Activated T-cell treated with anti-CD3 and anti-CD28 coated beads for 1 hour (primary cell): ENCODE measurements at places on chromosomes 1 and 21.

GRCh38 chr1:227607336-227607898, 44.1 kb downstream of the ZNF678 start:
- DNase-seq = no peak

DNA sequence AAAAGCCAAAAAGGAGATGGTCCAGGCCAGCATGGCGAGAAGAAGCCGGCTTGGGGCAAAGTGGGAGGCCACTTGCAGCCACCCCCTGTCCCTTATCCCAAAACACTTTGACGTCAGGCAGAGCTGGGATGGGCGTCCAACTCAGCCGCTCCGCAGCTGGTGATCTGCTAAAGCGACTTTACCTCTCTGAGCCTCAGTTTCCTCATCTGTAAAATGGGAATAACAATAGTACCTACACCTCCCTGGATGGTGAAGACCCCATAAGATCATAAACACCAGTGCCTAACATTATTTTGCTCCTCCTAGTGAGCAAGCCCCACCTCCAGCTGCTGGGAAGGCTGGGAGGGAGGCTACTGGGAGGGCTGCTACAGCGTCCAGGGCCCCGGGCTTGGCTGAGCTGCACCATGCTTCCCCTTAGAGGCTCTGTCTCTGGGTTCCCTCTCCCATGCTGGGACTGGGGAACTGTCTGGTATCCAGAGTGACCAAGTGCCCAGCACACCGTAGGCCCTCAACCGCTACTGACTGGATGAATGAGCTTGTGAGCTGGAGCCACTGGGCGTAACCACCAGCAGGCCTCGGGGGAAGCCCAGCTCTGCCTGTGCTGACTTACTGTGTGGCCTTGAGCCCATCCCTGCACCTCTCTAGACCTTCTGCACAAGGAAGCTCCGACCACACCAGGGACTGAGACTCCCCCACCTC, 18.3 kb downstream of the IFFO2 start:
- no peak for DNase-seq

DNA sequence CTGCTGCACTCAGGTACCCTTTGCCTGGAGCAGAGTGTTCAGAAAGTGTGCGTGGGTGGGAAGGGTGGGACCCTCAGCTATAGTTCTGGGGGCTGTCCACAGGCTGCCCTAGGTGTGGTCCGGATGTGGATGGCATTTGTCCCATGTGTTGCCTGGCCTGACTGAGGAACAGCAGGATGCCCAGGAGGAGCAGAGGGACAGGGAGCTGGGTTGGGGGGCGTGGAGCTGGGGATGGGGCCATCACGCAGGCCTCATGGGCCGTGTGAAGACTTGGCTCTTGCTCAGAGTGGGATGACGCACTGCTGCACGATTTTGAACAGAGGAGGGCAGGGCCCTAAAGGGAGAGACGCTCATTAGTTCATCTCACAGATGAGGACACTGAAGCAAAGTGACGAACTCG, 17.0 kb downstream of the C1orf115 start:
- DNase-seq = no peak

GRCh38 chr21:24276204-24276603, 1331.1 kb downstream of the MRPL39 start:
- no peak for DNase-seq

DNA sequence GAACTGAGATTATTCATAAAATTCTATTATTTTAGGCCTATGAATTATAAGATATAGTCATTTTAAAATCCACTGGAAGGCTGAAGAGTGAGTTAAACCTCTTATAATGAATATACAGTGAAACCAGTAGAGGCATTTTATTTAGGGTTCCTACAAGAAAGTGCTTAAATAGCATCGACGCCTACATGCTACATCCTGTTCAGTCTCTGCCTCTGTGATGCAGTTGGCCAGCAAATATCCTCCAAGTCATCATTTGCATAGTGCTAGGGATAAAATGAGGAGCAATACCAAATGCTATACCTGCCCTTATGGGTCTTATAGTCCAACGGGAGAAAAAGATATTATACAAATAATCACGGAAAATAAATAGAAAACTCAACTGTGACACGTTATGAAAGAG, 59.6 kb downstream of the EDEM3 start:
- no peak for DNase-seq

DNA sequence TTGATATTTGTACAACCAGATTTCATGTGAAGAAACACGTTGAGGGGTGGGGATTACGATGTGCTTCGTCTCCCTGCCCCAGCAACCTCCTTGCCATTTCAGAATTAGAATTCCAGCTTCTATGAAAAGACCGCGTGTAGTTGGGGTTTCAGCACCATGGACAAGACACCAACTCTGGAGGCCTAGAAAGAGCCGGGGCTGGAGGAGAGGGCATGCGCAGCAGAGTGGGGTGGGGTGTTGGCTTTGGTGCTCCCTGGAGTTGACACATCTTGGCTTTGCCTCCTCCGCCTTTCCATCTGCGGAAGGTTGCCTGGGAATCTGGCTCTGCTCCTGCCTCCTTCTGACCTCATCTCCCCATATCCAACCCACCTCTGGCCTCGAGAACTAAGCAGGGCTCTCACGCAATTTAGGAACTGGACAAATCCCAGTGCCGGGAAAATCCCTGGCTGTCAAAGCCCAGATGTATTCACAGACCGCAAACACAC, 11.8 kb downstream of the HTR6 start:
- no peak for DNase-seq

GRCh38 chr1:41015897-41016470, 5.5 kb downstream of the SLFNL1 start:
- no peak for DNase-seq

- peak; percentile 42 for DNase-seq
These were observed 859 bp upstream of the LRRC8B start for GRCh38 chr1:89523572-89524368.

DNA sequence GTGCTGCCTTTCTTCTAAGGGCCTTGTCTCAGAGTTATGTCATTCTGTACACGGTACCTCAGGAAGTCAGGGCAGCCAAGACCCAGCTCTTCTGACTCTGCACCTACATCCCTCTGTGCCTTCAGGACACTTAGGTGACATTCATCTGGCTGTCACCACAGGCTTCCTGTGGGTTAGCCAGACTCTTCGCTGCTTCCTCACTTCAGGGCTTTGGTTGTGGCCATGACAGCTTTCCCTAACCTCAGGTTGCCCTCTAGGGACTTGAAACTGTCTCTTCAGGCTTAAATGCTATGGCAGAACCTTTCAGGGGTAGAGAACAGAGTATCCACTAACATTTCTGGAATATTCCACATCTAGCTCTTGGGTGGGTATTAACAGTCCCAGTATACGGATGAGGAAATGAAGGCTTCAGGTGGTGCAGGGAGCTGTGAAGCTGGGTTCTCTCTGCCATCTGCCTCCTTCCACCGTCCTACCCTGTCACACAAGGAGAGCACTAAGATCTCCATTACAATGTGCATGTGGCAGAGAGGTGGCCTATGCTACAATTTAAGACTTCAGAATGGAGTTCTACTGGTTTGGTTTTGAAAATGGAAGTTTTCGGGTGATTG, 9.9 kb downstream of the TSSK3 start:
- DNase-seq = no peak

DNA sequence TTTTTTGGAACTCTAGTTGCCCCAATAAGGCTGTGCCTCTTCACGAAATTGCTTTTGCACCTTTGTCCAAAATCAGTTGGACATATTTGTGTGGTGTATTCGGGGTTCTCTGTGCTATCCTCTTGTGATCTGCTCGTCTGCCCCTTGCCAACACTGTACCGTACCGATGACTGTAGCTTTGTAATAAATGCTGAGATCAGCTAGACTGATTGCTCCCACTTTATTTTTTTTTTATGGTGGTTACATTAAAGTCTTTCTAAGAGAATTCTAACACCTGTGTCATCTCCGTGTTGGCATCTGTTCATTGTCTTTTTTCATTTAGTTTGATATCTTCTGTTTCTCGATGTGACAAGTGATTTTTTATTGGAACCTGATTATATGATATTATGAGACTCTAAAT, 94.1 kb downstream of the ADARB1 start:
- no peak for DNase-seq

DNA sequence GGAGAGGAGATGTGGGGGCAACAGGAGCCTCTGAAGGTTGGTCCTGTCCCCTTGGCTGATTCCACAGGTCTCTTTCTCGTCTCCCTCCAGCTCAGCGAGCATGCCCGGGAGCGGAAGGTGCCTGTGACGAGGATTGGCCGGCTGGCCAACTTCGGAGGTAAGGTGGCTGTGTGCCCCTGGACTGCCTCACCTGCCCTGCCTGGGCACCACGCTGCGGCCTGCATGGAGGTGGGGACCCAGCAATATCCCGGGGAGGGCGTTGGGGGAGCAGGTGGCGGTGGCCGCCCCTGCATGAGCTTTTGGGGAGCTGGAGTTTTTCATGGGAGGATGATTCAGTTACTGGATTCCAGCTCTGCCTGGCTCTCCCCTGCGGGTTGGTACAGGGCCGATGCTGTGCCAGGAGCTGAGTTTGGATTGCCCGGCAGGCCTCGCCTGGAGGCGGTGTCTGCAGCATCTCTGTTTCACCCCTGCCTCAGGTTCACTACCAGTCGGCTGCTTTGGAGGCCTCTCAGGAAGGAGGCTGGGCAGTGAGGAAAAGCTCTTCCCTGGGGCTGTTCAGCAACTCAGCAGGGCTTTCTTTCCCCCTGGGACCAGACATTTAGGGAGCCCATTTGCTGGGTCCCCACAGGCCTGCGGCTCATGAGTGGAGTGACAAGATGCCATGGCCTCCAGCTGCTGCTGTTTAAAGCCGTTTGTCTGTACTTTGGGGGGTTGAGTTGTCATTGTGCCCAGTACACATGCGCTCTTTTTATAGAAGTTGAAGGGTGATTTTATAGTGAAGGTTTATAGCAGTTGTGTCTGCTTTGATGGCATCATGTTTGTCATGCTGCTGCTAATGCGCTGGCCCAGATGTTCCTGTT, 25.7 kb downstream of the COQ8A start:
- DNase-seq = no peak

DNA sequence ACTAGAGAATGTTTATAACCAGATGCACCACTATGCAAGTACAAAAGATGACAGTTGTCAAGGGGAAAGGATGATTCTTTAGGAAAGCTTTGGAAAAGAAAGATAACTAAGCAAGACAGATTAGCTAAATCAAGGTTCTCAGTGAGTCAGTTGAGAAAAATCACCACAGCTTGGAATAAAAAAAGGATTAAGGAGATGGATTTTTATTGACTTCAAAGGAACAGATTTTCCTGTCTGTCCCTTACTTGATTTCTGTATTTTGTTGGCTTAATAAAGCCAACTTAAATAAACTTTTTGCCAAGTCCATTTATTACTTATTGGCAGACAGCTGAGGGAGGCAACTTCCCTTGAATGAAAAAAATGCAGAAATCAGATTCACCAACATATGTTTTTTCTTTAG, 93.9 kb downstream of the NR5A2 start:
- DNase-seq = no peak

GRCh38 chr1:190837888-190838287, 360.2 kb upstream of the BRINP3 start:
- DNase-seq = no peak

- DNase-seq = no peak
These were observed at the start of gene MSH4 for GRCh38 chr1:75796376-75797272. MSH4 (plus strand) TSS chr1:75796882; CDS start chr1:75796986, 104 bp downstream.

GRCh38 chr1:57898531-57898930, 474.7 kb upstream of the DAB1 start:
- DNase-seq = no peak

DNA sequence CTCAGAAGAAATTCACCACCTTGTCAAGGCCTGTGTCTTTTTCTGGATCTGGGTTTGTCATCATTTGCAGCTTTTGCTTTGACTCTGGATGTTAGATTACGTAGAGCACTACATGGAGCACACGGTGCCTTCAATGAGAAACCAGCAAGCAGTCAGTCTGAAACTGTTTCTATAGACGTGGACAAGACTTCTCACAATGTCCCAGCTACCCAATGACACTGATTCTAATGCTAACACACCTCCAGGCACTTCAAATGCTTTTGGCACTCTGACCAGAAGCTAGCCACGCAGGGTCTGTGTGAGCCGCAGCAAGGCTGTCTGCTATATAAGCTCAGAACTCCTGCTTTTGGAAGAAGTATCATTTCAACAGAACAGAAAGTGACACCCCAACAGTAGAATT, 38.2 kb downstream of the ITPKB start:
- DNase-seq = no peak

DNA sequence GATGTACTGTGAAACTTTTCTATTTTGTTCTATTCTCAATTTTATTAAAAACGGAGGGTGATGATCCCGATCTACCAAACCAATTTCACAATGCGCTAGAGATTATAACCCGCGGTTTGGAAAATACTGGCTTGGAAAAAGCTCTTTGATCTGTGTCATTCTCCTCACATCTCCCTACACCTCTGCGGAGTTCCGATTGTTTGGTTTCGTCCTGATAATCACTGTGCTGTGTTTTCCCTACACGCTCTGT, 536 bp upstream of the ABCD3 start:
- no peak for DNase-seq

DNA sequence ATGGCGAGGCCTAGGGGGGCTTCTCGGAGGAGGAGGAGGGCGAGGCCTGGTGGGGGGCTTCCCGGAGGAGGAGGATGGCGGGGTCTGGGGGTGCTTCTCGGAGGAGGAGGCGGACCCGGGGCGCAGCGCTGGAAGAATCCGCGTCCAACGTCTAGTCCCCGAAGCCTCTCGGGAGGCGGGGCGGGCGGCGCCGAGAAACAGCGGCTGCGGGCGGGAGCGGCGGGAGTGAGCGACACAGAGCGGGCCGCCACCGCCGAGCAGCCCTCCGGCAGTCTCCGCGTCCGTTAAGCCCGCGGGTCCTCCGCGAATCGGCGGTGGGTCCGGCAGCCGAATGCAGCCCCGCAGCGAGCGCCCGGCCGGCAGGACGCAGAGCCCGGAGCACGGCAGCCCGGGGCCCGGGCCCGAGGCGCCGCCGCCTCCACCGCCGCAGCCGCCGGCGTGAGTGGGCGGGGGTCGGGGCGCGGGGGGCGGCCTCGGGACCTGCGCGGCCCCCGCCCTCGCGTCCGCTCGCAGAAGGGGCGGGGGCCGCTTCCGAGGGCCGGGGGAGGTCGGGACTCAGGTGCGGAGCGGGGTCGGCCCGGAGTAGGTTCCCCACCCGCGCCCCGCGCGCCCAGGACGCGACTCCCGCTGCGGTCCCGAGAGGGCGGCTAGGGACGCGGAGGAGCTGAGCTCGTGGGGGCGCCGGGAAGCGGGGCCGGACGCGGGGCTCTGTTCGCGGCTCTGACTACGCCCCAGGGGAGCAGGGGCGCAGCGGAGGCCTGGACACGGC, at the start of gene KLHL17:
TSS of gene KLHL17 (plus strand) at position 222 of the 769 bp plus-strand sequence. CDS start at position 332, 110 bp downstream.
- peak; percentile 74 for DNase-seq

- DNase-seq = no peak
These were observed 134.8 kb downstream of the SETD4 start for GRCh38 chr21:35925497-35925896.

DNA sequence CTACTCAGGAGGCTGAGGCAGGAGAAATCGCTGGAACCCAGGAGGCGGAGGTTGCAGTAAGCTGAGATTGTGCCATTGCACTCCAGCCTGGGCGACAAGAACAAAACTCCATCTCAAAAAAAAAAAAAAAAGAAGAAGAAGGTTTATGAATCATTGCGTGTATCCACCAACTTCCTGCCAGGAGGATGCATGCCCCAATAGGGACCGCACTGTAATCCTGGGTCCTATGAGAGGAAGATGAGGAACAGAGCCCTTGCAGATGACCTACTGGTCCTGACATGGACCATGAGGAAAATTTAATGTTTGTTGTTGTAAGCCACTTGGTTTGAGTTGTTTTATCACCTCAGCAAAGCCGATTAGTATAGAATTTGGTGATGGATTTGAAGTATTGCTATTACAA, 56.7 kb downstream of the PTGS2 start:
- no peak for DNase-seq
